Stomach (tissue), 19 donors: ENCODE measurements at places on chromosomes 1 and 21. TPM values are rescaled to one million over a fixed set of nuclear protein-coding genes. Genes with fewer than 3 reads are reported as not detected.

DNA sequence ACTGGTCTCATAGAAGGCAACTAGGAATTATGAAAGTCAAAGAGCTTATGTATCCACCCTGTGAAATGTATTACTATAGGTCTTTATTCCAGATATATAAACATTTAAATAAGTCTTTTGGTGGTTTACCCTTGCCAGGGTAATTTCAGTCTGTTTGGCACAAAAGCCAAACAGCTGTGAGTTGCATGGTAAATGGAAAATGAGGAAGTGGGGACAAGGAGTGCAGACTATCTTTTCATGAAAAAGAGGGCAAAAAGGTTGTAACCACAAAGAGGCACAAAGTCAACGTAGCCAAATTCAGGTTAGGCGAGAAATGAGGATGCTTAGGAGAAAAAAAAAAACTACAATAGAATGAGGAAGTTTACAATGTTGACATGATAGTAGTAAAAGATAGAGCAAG, 492.3 kb upstream of the PRMT6 start:
- DNase-seq, result no peak

DNA sequence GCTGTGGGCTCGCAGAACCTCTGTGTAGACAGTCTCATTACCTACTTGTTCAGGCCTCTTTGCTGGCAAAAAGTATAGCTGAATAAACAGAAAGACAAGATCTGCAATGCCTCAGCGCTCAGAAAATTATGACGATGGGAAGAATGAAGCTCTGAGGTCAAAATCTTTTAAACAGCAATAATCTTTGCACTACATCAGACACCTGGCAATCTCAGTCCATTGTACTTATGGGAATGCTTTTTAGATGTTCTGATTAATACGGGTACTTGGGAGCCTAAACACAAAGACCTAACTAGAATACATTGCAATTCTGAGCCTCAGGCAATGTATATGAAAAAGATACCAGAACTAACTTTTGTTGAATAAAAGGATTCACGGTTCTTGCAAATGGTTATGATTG, 410.7 kb downstream of the SMYD3 start:
- DNase-seq, result no peak

Gene TENT5C
- total RNA-seq, result 28.1 TPM

DNA sequence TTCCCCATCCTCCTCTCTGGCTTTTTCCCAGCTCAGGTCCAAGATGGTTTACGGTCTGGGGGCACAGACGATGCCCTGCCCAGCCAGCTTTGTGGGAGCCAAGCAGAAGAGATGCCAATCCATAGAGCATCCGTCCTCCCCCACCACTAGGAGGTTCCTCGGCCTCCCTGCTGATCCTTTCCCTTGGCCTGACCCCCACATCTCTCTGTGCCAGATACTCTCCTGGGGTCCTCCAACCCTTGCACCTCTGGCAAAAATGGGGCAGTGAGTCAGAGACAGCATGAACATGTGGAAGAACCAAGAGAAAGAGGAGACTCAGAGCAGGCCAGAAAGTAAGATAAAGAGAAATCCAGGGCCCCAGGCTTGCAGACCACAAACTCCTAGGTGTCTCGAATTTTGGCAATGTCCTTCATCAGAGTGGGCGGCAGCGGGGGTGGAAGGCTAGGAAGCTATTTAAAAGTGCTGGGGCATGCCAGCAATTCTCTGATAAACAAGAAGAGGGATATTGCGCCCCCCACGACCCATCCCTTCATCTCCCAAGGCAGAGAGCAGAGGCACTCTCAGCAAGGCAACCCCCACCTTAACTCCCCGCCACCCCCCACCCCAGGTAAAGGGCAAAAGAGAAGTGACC, 11.4 kb downstream of the BLACAT1 start:
- DNase-seq, result no peak

Gene GSTM1
- total RNA-seq, result 69.4 TPM

Gene CELSR2
- total RNA-seq, result 18.7 TPM

- DNase-seq, result no peak
Measured at GRCh38 chr1:155170806-155171205, 2.3 kb downstream of the KRTCAP2 start.

GRCh38 chr1:30064547-30064946, 658.8 kb downstream of the MATN1 start:
- DNase-seq, result no peak
